ENCODE measurements at places on chromosomes 5 and 9.
A peak's percentile ranks its signal among the peaks of the same experiment; 100 is the strongest.

DNA sequence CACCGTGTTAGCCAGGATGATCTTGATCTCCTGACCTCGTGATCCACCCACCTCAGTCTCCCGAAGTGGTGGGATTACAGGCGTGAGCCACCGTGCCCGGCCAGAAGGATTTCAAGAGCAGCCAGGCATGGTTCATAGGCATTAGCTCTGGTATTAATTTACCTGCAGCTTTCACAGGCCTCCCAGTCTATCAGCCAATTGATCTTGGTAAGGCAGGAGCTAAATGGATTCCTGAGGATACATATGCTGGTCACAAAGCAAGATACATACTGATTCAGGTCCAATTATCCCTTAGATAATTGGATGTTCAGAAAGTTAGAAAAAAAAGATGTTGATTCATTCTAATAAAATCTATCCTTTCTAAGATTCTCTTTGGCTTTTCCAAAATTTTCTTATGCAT is 487.1 kb downstream of the TLE1 start:
- DNase-seq, result no peak

GRCh38 chr9:75880618-75881017 is 9.9 kb upstream of the PCSK5 start:
- DNase-seq, result no peak

DNA sequence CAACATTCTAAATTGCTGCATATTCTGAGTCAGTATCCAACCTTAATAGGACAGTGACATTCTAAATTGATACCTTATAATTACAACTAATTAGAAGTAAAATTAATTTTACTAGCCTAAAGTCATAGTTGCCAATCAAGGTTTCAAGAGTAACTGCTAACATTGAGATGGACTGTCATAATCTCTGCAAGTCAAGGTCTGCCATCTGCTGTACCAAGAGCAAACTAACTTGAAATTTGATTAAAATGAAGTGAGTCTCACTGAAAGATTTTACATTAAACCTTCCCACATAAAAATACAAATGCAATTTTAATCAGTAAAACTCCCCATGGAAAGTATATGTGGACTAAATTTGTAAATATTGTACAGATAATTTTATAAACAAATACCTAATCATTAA is 235.3 kb downstream of the PRDM9 start:
- DNase-seq, result no peak

DNA sequence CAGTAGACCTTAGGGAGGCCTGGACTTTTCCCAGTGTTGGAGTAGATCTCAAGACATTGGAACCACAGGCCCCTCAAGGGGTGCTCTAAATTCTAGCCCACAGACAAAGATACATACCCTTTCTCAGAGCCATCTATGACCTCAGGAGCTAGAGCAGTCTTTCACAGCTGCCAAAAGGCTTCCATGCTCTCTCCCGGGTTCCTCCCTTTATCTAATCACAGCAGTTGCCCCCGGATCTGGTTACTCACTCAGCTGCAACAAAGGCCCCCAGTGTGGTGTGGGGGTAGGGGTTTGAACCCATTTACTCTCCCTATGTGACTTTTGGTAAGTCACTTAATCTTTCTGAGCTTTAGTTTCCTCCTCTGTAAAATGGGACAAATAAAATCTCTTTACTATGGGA is 27.0 kb downstream of the POU4F3 start:
- no peak for DNase-seq

DNA sequence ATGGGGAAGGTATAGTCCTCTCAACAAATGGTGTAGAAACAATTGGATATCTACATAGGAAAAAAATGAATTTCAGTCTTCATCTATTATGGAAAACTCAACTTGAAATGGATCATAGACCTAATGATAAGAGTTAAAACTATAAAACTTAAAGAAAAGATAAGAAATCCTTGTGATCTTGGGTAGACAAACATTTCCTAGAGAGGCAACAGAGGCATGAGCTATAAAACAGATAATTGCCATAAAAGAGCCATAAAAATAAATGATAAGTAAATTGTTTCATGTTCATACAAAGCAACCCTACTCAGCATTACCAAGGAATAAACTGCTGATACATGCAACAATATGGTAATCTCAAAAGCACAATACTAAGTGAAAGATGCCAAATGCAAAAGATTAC is 76.2 kb downstream of the SNX18 start:
- DNase-seq, result no peak

GRCh38 chr9:36802201-36802920 is 229.7 kb downstream of the MELK start:
- no peak for DNase-seq

DNA sequence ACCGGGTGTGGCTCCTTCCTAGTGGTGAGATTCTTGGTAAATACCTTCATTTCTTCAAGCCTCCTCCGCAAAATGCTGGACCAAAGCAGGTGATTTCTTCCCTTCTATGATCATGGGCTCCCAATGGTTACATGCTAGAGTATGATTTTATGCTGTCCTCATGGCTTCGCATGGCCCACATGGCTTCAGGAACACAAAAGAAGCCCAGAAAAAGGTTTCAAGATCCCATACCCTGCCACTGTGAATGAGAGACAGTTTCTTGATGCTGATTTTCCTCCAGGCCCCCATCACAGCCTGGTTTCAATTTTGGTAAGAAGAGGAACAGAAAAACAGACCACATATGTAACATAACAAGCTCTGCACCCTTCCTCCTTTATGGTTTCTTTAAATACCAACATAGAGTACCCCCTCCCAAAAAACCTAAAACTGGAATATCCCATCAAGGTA is 2.4 kb upstream of the RXFP3 start:
- no peak for DNase-seq

GRCh38 chr9:81759680-81760215 is 70.4 kb upstream of the TLE1 start:
- no peak for DNase-seq

DNA sequence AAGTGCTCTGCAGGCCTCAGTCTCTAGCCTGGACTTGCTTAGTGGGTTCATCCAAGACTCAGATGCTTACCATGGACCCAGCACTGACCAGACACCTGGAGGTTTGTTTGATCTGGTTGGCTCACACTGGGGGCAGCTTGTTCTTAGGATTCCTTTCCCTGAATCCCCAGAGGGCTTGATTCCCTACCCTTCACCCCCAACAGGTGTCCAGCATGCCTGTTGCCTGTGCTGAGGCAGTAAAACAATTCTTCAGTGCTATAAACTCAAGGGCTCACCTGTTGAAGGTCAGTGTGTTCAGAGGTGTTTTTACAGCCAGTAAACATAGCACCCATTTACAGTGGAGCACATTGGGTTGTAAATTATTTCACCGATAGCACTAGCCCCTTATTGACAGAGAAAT is 123.8 kb upstream of the KLF4 start:
- no peak for DNase-seq

DNA sequence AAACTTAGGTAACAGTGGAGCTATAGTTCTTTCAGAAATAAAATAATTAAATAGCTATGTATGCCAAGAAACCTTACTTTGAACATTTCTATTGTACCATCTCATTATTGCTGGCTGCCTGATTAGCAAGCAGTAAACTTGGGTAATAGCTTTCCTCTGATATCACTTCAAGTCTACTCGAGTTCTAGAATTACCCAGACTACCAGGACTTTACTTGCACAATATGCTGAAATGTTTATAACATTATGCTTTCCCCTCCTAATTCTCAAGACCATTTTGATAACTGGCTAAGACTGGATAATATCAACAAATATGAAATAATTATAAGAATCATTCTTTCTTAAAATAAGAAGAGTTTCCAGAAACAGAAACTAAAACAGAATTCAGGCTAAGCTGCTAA is 512.6 kb downstream of the RAB3C start:
- no peak for DNase-seq

DNA sequence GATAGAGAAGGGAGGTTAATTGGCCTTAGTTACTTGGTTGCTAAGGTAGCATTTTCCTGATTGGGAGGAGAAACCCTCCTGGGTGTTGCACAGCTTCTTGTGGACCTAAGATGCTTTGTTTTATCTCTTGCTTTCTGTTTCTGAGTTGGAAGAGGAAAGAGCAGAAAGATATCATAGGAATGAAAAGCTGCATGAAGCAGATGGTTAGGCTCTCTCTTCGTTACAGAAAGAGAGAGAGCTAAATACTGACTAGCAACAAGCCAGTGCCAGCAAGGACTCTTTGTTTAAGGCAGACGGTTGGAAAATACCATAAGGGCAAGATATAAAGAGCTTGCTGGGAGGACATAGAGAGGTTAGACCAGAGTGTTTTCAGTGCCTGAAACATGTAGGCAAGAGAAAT is 103.1 kb downstream of the ATG10 start:
- no peak for DNase-seq

DNA sequence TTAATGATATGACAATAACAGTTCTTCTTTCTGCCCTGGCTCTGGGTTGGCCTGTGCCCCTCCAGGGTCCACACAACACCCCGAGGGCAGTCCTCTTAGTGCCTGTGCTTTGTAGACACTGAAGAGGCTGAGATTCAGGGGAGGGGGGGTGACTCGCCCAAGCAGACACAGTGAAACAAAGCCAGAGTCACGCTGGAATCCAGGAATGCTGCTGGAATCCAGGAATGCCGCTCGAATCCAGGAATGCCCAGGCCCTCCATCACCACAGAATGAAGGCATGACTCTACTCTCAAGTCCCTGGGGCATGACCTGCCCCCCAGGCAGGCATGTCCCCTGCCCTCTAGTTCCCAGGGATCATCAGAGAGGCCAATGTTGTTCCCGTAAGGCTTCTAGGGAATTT is 73.1 kb downstream of the LRSAM1 start:
- DNase-seq, result no peak

DNA sequence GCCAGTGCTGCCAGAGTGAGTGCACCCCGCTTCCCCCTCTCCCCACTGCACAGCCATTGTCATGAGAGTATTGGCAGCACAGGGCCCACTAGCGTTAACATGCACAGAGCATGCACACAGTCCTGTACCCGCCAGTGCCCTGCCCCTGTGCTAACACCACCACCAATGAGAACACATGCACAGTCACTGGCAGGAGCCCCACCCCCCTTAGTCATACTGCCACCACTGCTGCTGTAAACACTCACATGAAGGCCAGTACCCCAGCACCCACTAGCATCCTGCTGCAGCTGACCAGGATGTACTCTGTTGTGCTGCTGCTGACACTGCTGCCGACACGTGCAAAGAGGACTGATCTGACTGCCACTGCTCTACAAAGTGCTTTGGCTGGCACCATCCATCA is 19.5 kb upstream of the RANBP6 start:
- no peak for DNase-seq

GRCh38 chr5:27734838-27735237 is 696.5 kb upstream of the CDH9 start:
- no peak for DNase-seq

DNA sequence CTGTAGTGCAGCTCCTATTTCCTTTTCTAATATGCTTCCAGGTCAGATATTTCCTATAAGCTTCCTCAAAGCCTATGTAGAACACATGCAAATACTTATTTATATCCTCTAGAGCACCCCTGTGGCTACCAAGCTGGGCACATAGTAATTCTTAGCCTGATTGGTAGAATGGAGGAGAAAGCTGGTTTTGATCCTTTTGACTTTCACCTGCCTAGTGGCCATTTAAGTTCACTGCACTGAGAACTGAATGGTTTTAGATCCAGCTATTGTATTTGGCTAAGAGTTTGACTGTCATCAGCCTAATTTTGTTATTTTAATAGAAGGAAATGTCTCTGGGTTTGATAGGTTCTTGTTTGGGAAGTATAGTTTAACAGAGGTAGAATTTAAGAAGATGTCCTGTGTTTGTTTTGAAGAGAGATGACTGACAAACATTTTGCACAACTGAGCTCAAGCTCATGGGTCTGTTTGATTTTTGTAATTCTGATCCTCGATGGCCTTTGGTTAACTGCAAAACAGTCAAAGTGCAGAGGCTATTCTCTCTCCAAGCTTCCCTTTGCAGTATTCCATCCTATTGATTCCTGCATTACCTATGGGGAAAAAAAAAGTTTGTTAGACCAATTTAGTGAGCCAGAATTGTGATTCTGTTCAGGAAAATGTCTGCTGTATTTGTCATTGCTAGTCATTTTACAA is 85.4 kb downstream of the KCNN2 start:
- no peak for DNase-seq

DNA sequence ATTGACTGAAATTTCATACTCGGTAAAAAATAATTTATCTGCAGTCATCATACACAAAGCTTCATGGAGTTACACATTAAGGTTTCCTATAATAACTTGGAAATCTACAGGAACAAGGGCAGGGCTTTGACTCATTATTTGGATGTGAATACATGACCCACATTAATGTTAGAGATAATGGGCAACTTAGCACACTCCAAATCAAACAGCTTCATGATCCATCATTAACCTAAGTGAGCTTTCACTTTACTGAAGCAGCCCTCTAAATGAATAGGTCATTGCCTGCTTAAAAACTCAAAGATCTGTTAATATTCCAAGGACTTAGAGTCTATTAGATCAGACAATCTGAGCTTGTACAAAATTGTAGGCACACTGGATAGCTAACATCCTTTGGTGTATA is 9.0 kb downstream of the CDH12 start:
- no peak for DNase-seq

GRCh38 chr9:124332361-124333202 is 74.8 kb downstream of the NEK6 start:
- DNase-seq, result no peak

DNA sequence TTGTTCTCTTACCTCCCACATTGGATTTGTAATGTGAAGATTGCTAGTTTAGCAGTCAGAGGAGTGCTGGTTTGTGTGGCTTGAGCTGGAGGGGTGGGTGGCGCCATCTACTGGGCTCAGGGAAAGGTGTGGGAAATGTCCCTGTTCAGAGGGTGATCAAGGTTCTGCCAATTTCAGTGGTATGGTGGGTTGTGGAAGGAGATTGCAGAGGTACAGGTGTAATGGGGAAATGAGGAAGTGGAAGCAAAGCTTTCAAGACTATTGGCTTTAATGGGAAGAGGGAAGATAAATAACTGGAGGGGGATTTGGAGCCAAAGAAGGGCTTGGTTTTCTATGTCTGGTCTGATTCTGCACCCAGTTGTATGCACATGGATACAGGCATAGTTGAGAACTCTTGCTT is 76.4 kb downstream of the OSMR start:
- no peak for DNase-seq

DNA sequence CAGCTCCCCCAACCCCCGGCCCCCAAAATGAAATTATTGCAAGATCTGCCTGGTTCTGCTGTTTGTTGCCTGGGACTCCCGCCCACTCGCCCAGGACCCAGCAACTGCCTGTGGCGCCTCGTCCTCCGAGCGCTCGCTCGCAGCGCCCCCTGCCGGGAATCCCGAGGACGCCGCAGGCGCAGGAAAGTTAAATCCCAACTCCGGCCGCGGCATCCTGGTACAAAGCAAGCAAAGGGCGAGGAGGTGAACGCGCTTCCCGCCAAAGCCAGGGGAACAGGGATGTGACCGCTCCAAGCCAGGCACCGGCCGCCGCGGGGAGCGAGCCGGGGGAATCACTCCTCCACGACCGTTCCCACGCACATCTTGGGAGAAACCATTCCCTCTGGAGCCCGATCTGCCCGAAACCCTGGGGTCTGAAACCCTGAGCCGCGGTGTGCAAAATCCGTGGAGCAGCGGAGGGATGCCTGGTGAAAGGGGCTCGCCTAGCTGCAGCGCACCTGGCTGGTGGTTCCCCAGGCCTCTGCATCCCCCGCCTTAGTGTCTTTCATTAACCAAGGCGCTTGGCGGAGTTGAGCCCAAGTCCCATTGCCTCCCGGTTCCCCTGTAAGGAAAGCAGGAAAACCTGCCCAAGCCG is 1.3 kb downstream of the SEMA5A start:
- peak; percentile 31 for DNase-seq

- no peak for DNase-seq
Measured at GRCh38 chr9:100884518-100884917, 144.0 kb upstream of the PLPPR1 start.

- DNase-seq, result no peak
Measured at GRCh38 chr5:75017971-75018370, 34.4 kb downstream of the GCNT4 start.

- DNase-seq, result no peak
Measured at GRCh38 chr5:54758038-54758437, 227.4 kb downstream of the ESM1 start.

All from stimulated activated CD8-positive, alpha-beta memory T cell treated with anti-CD3 and anti-CD28 coated beads, Interleukin-15, amount 100 ng/mL, for 24 hours (primary cell).